ENCODE measurements at places on chromosomes 12 and 14.

GRCh38 chr12:84964048-84964447 lies 51.4 kb upstream of the SLC6A15 start:
- DNase-seq, result no peak

DNA sequence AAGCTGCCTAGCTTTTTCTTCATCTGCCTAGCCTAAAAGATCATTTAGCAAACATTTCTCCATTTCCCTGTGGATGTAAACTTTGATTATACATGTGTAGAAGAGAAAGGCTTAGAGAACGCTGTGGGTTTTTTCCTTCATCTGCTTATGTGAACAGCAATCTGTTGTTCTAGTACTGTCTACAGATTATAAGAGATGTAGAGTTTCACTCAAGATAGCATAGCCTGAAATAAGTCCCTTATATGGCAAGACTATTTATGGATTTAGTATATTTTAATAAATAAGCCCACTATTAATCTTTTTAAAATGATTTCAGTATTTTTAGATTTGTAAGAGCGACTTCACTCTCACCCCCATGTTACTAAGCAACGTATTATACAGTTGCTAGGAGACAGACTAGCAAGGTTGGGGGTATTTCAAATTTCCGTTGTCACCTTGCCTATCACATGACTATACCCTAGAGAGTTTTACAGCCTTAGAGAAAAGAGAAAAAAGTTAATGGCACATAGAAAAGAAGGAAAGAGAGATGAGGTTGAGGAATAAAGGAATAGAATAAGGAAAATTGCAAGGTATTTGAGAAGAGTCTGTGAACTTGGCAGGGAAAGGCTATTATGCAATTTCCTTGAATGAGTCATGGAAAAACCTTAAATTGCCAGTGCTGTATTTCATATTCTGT lies 12.2 kb upstream of the TUBA1A start:
- DNase-seq, result peak; percentile 70

DNA sequence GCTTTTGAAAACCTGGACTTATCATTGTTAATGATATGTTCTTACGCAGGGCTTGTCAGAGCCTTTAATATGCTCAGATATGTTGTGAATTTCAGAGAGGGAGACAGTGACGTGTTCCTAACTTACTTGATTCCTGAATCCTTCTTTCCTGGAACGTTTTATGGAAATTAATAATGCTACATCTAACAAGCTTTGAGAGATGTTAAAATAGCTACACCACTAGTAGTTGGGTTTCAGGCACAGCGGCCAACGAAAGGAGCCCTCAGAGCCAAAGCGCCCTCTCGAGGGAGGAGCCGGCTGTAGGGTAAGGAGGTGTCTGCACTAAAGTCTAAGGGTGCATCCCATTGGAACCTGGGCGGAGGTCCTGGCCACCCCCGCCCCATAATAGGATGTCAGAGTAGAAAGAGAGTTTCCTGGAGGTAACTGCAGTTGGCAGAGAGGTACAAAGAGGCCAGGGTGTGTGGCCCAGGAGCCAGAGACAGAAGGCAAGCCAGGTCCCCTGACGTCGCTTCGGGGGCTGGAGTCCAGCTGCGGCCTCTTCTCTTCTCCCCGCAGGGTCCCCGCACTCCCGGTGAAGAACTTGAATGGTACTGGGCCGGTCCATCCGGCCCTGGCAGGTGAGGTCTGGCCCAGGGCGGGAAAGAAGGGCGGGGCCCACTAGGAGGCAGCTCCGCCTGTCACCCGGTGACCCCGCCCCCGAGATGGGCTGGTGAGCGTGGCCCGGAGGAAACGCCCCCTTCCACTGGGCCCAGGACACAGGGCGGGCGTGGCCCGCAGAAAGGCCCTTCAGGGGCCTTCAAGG lies 36.3 kb downstream of the DTX1 start:
- DNase-seq, result no peak

DNA sequence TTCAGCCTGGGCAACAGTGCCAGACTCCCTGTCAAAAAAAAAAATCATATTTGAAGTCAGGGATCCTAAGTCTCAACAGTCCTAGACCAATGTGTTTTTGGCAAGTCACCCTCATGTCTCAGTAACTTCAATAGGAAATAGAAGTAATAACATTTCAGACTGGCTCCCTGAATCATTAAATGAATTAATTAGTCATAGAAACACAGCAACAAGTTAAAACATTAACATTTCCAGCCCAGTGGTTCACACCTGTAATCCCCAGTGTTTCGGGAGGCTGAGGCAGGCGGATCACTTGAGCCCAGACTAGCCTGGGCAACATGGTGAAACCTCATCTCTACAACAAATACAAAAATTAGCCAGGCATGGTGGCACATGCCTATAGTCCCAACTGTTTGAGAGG lies 125.2 kb downstream of the GTF2A1 start:
- no peak for DNase-seq

DNA sequence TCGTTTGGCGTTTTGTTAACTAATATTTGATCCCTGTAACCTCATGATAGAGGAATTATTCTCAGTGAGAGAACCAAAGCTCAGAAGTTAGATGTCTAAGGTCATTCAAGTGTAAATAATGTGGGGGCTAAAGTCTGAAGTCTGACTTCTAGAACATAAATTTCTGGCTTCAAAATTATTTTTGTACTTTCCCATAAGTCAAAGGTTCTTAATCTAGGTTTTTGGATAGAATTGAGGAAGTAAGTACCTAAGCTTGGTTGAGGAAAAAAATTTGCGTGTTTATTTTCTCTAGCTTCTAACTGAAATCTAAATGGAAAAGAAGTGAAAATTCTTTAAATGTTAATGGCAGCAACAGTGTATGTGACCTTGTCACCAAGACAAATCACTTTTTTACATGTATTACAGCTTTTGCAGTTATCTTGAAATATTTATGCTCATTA lies 2.3 kb downstream of the LARP4 start:
- no peak for DNase-seq
